ENCODE measurements at places on chromosomes 12 and 14. TPM values are rescaled to one million over a fixed set of nuclear protein-coding genes. Genes with fewer than 3 reads are reported as not detected.

PPP4R4 gene
- not detected for total RNA-seq

LTB4R2 gene
- total RNA-seq, result 12.5 TPM

- no peak overlapping the region for H3K4me3 ChIP-seq
- H3K27ac ChIP-seq, result peak overlapping the region; percentile 10
- peaks cover 9% of the 10 kb centered on the region for H3K36me3 ChIP-seq
- no peaks in the 10 kb centered on the region for H3K27me3 ChIP-seq
These were observed 108.1 kb downstream of the DENND5B start for GRCh38 chr12:31482816-31483215.

PMEL gene
- total RNA-seq, result 1.4 TPM

NANOG gene
- total RNA-seq, result 0.50 TPM

ART4 gene
- not detected for total RNA-seq

REP15 gene
- 1.6 TPM for total RNA-seq

DNA sequence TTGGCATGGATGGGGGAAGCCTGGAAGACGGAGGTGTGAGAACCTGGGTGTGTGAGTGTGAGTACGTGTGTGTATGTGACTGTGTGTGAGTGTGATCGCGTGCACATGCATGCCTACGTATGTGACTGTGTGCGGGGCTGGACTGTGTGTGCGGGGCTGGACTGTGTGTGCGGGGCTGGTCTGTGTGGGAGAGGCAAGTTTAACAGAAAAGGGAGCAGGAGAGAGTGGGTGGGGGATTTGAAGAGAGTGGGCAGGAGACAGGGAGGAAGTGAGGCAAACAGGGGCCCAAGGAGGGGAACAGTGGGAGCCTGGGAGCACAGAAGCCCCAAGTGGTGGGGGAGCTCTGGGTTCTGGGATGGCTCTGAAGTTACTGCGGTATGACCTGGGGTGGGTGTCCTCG lies 103.7 kb upstream of the LHX5 start:
- no peaks in the 10 kb centered on the region for H3K36me3 ChIP-seq
- no peak overlapping the region for H3K27ac ChIP-seq
- no peak overlapping the region for H3K4me3 ChIP-seq
- H3K4me1 ChIP-seq, result no peaks in the 10 kb centered on the region
- no peaks in the 10 kb centered on the region for H3K27me3 ChIP-seq
- DNase-seq, result no peak

- H3K27me3 ChIP-seq, result no peaks in the 10 kb centered on the region
- H3K27ac ChIP-seq, result no peak overlapping the region
- peaks cover 17% of the 10 kb centered on the region for H3K4me1 ChIP-seq
- no peak for DNase-seq
- peaks cover 2% of the 10 kb centered on the region for H3K36me3 ChIP-seq
These were observed 8.0 kb downstream of the AQP6 start for GRCh38 chr12:49980501-49981349.

GRCh38 chr14:68840454-68840853 lies 47.6 kb upstream of the ZFP36L1 start:
- peak overlapping the region; percentile 93 for H3K27ac ChIP-seq
- H3K27me3 ChIP-seq, result no peaks in the 10 kb centered on the region
- no peak overlapping the region for H3K4me3 ChIP-seq
- peaks cover 23% of the 10 kb centered on the region for H3K36me3 ChIP-seq

DNA sequence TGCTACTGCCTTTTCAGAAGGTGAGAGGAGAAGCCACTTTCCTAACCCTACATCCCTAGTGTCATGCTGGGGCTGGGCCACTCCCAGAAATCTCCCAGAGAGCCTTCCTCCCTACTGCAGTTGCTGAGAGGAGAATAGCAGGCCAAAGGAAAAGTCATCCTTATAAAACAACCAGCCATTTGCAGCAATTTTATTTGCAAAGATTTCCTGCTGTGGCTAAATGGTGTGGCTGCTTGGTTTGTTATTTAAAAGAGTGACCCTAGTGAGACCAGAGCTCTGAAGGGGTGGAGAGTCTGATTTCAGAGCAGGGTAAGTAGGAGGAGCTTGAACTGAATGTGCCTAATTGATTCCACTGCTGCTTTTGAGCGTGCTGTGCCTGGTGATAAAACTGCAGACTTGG lies 232.0 kb downstream of the GRIN2B start:
- DNase-seq, result no peak
- no peaks in the 10 kb centered on the region for H3K36me3 ChIP-seq
- no peak overlapping the region for H3K4me3 ChIP-seq
- peaks cover under 1% of the 10 kb centered on the region for H3K27me3 ChIP-seq
- H3K4me1 ChIP-seq, result no peaks in the 10 kb centered on the region

- no peak overlapping the region for H3K27ac ChIP-seq
- H3K4me1 ChIP-seq, result no peaks in the 10 kb centered on the region
- DNase-seq, result no peak
- no peak overlapping the region for H3K4me3 ChIP-seq
- H3K36me3 ChIP-seq, result no peaks in the 10 kb centered on the region
These were observed 679.5 kb downstream of the C12orf50 start for GRCh38 chr12:87349681-87350080.

DNA sequence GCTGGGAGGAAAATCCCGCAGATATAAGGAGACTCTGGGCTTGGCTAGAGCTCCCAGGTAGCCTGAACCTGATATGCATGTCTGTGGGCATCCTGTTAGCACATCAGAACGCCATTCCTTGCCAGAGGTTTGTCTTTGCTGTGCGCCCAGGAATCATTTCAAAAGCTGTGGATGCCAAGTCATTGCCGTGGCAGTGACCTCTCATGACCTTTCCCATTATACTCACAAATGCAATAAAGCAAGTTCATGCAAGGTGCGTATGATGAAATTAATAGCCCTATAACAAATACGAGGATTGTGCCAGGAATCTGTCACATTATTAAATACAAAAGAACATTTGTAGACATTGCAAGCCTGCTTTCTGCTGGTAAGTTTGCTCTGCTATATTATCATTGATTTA lies 229.1 kb upstream of the PELI2 start:
- no peaks in the 10 kb centered on the region for H3K36me3 ChIP-seq
- peaks cover 30% of the 10 kb centered on the region for H3K27me3 ChIP-seq
- no peak overlapping the region for H3K27ac ChIP-seq
- no peak overlapping the region for H3K4me3 ChIP-seq

DNA sequence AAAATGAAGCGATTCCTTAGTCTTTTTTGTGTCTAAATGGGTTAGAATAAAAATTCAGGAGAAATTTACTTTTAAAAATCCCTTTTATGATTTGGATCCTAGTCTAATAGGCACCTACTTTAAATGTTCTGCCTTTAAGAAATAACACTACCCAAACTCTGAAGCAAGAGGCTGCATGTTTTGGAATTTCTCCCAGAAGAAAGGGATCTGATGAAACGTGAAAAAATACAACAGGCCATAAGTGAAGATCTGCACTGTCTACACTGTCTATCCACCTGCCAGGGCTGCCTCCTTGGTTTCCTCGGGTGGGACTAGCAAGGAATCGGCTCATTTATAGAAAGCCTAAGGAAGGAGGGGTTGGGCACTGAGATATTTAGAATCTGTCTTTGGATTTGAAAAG lies 22.1 kb downstream of the ACVR1B start:
- H3K27ac ChIP-seq, result no peak overlapping the region
- no peak overlapping the region for H3K4me3 ChIP-seq
- H3K36me3 ChIP-seq, result peaks cover 19% of the 10 kb centered on the region
- DNase-seq, result no peak

DNA sequence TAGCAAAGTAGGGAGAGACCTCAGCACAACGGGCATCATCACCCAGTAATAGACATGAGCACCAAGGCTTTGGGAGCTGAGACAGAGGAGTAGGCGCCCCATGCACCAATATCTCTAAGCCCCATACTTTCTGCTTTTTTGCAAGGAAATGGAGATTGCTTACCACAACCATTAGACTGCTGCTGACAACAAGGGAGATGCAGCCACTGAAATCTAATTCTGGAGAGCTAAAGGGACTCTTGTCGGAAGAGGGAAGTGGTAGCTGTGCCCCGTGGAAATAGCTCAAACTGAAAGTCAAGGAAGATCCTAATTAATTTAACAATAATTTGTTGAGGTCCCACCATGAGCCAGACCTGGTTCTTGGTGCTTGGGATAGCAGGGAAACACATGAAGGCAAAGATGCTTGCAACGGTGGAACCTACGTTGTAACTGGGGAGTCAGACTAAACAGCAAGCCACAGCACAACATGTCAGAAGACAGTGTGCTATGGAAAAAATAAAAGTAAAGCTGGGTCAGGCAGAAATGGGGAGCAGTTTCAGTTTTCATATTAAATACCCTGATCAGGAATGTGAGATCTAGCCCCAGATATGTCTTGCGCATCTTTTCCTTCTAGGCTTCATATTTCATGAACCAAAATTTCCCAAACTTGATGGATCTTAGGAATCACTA lies 1131.0 kb downstream of the BCL11B start:
- no peaks in the 10 kb centered on the region for H3K36me3 ChIP-seq
- H3K4me1 ChIP-seq, result no peaks in the 10 kb centered on the region
- DNase-seq, result no peak
- no peak overlapping the region for H3K4me3 ChIP-seq
- H3K27me3 ChIP-seq, result no peaks in the 10 kb centered on the region

DNA sequence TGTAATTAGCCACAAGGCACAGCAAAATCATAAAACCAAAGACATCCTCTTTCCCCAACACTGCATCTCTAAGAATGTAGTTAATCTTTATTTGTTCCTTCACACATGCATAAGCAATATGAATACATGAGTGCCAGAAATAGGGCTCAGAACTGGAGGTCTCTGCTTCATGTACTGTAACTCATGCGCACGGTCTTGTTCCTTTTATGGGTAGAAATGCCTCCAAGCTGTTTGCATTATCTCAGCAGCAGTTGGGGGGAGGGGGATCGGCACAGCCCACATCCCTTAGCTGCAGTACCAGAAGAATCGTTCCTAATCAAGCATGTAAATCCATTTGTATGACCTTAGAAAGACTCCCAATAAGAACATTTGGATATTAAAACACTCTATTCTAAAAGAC lies 20.0 kb downstream of the RHOJ start:
- no peak for DNase-seq
- peak overlapping the region; percentile 1 for H3K27ac ChIP-seq
- no peaks in the 10 kb centered on the region for H3K27me3 ChIP-seq
- no peak overlapping the region for H3K4me3 ChIP-seq
- H3K36me3 ChIP-seq, result peaks cover 14% of the 10 kb centered on the region

DNA sequence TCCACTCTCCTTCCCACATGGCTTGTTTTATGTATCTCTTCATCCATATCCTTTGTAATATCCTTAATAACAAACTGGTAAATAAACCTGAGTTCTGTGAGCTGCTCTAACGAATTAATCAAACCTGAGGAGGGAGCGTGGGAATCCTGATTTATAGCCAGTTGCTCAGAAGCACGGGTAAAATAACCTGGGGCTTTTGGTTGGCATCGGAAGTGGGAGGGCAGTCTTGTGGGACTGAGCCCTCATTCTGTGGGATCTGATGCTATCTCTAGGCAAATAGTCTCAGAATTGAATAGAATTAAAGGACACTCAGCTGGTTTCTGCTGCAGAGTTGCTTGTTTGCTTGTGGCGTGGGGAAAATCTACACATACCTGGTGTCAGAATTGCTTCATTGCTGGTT lies 17.5 kb upstream of the LDHB start:
- peaks cover 3% of the 10 kb centered on the region for H3K27me3 ChIP-seq
- H3K36me3 ChIP-seq, result no peaks in the 10 kb centered on the region
- H3K27ac ChIP-seq, result no peak overlapping the region
- no peak overlapping the region for H3K4me3 ChIP-seq
- H3K4me1 ChIP-seq, result peaks cover 18% of the 10 kb centered on the region
- no peak for DNase-seq

HOXC10 gene
- not detected for total RNA-seq

DNA sequence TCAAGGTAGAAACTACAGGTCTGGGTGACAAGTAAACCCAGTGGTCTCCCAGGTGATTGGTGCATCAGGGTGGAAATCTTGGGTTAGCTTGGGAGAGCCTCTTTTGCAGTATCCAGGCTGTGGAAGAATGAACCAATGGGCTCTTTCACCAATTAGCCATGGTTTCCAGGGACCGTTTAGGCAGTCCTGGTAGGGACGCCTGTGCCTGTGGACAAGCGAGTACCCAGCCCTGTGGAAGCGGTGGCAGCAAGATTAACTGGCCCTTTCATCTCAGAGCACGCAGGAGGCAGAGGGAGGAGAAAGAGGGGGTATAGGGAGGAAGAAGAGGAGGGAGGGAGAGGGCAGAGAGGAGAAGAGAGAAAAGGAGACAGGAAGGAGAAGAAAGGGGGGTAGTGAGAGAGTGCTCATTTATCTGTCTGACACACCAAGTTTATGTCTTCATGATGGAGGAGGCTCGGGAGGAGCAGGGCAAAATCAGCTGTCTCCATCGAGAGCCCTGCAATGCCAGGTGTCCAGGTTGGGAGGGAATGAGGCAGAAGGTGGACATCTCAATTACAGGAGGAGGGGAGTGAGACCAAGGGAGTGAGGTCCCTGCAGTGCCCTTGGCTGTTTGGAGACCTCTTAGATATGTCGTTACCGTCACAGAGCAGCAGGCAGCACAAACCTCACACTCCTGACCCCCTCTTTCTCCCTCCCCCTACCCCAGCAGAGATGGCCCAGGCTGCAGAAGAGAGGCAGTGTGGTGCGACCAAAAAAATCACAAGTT lies 4.6 kb upstream of the ZDHHC22 start:
- peaks cover 64% of the 10 kb centered on the region for H3K27me3 ChIP-seq
- H3K4me1 ChIP-seq, result peaks cover 4% of the 10 kb centered on the region
- H3K27ac ChIP-seq, result no peak overlapping the region
- no peak overlapping the region for H3K4me3 ChIP-seq
- DNase-seq, result no peak

DNA sequence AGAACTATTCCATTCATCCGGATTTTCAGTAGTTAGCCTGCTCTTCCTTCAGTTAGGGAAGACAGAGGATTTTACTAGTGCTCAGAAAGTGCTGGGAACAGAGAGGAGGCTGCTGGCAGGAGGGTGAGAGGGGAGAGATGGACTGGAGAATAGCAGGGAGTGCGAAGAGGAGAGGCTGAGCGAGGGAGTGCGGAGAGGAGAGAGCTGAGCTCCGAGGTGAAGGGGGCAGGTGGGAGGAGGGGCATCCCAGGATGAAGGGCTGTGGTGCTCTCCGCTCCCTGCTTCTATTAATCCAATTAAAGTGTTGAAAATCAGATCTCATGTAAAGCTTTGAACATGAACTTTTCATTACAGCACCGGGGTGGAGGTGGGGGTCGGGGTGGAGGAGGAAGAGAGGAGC lies 20.4 kb upstream of the SMOC1 start:
- no peaks in the 10 kb centered on the region for H3K36me3 ChIP-seq
- H3K4me1 ChIP-seq, result no peaks in the 10 kb centered on the region
- no peak overlapping the region for H3K27ac ChIP-seq
- DNase-seq, result peak; percentile 46

- peaks cover 26% of the 10 kb centered on the region for H3K4me1 ChIP-seq
- H3K4me3 ChIP-seq, result no peak overlapping the region
- DNase-seq, result no peak
These were observed 3.4 kb downstream of the CHST11 start for GRCh38 chr12:104460041-104460719.

ACSM4 gene
- not detected for total RNA-seq

GRCh38 chr14:20857630-20858261 lies 33.4 kb upstream of the RNASE3 start:
- no peaks in the 10 kb centered on the region for H3K4me1 ChIP-seq
- DNase-seq, result peak; percentile 87
- H3K27ac ChIP-seq, result no peak overlapping the region
- no peaks in the 10 kb centered on the region for H3K36me3 ChIP-seq
- no peak overlapping the region for H3K4me3 ChIP-seq

SMIM41 gene
- total RNA-seq, result not detected
